ENCODE measurements at places on chromosomes 7 and 10.

GRCh38 chr10:14936584-14936983 lies 17.3 kb downstream of the DCLRE1C start:
- DNase-seq = no peak

- DNase-seq = no peak
Observed at GRCh38 chr7:25861601-25862260, 290.3 kb upstream of the NFE2L3 start.

DNA sequence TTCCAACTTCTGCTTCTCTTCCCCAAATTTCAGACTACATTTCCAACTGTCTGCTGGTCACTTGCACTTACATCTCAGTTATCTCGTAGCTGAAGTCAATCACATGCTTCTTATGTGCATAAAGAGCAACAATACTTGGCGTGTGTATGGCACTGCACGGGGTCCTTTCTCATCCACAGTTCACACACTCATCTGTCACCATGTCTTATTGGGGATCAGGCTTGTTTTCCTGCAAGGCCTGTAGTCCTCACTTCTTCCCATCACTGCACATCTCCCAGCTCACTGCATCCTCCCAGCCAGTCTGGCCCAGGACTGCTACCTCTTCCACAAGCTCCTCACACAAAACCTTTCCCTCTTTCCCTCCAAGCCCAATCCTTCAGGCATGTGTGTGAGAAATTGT lies 35.3 kb downstream of the NUDCD3 start:
- no peak for DNase-seq

DNA sequence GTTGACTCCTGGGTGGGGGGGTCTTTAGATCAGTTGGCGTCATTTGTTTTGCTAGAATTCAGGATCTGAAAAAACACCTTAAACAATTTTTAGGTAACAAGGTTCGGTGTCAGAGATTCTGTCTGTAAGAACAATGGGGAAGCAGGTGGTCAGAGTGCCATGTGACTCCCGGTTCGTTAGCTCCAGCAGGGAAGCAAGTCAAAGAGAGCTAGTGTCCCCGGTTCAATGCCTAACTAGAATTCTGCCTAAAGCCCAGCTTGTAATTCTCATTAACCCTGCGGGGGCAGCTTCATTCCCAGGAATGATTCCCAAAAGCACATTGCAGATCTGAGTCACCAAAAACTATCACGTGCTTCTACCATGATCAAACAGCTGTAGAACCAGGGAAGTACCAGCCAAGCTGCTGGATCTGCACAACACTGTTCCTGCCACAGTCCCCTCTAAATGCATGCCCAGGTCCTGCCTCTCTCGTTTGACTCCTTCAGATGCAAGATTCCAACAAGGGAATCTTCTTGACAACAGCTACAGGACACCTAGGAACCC lies 664.3 kb upstream of the CELF2 start:
- no peak for DNase-seq

- no peak for DNase-seq
Observed at GRCh38 chr7:90326500-90326899, 5.4 kb upstream of the FAM237B start.

GRCh38 chr7:15490291-15490690 lies 71.5 kb downstream of the AGMO start:
- no peak for DNase-seq

- DNase-seq = no peak
Observed at GRCh38 chr7:36939816-36940215, 215.5 kb upstream of the AOAH start.

DNA sequence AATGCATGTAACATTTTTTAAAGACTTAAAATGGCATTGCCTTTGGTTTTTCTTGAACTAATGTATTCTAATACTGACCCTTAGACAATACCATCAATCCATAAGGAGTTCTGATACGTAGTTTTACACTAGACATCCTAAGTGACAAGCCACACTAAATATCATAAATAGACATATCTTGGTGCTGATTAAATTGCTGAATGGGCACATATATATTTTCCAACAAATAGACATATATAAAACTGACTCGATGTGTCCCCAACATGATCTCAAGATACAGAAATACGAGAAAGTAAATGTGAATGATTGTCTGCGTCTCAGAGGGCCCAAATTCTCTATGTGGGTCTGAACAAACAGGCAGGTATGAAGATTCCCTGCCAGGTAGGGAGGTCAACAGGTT lies 99.8 kb downstream of the NEBL start:
- DNase-seq = no peak

GRCh38 chr7:36623247-36623646 lies 101.0 kb downstream of the AOAH start:
- DNase-seq = no peak

DNA sequence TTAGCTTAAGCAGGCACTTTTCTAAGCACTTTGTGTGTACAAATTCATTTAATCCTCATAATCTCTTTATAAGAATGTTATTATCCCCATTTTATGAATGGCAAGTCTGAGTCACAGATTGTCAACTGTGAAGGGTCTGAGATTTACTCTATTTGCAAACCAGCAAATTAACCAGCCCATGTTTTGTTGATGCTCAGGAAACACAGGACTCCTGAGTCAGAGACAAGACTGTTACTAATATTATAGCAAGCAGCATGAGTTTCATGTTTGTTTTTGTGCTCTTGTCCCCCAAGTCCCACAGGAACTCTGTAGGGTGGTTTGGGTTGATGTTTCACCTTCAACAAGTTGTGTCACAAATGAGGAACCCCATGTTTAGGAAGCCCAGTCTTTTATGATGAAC lies 182.0 kb upstream of the PPP1R3A start:
- DNase-seq = no peak

GRCh38 chr7:52715701-52716100 lies 319.7 kb upstream of the POM121L12 start:
- peak; percentile 32 for DNase-seq

DNA sequence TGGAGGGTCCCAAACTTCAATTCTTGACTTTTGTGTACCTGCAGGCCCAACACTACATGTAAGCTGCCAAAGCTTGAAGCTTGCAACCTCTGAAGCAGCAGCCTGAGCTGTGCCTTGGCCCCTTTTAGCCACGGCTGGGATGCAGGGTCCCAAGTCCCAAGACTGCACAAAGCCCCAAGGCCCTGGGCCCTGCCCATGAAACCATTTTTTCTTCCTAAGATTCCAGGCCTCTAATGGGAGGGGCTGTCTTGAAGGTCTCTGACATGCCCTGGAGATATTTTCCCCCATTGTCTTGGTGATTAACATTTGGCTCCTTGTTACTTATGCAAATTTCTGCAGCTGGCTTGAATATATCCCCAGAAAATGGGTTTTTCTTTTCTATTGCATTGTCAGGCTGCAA lies 52.7 kb downstream of the MTURN start:
- no peak for DNase-seq

GRCh38 chr7:103076764-103077163 lies 1.8 kb downstream of the ARMC10 start:
- DNase-seq = no peak

DNA sequence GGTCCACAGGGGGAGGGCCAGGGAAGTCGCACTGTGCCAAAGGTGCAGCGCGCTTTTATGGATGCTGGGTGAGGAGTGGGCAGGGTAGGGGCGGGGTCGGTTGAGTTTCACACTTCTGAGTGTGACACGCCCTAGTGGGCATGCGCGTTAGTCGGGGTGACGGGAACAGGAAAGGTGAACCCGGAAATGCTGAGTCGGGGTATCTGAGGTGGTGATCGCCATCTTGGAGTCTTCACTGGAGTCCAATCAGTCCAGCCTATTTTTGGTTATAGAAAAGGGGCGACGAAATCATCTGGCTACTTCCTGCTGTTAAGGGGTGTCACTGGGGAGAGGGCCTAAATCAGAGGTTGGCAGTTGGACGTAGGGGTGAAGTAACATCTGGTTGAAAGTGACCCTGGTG lies 40.8 kb downstream of the ZNF138 start:
- no peak for DNase-seq

- DNase-seq = no peak
Observed at GRCh38 chr7:158781217-158781973, 47.9 kb downstream of the ESYT2 start.
